ENCODE measurements at places on chromosomes 11 and 22.

- DNase-seq = no peak
Observed at GRCh38 chr11:82978422-82979099, 77.0 kb downstream of the DDIAS start.

DNA sequence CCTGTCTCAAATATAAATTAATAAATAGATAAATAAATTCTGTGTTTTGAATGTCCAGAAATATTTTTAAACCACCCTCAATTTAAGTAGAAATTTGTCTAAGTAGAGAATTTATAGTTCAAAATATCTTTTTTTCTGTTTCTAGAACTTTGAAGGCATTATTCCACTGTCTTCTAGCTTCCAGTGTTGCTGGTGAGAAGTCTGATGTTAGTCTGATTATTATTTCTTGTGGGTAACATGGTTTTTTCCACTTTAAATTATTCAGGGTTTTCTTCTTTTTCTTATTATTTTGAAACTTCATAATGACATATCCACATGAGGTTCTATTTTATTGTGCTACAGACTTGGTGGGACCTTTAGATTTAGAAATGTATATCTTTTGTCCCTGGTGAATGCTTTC is 46.4 kb upstream of the HEPHL1 start:
- DNase-seq = no peak

GRCh38 chr11:62124186-62125113 is 639 bp downstream of the INCENP start:
- DNase-seq = no peak

DNA sequence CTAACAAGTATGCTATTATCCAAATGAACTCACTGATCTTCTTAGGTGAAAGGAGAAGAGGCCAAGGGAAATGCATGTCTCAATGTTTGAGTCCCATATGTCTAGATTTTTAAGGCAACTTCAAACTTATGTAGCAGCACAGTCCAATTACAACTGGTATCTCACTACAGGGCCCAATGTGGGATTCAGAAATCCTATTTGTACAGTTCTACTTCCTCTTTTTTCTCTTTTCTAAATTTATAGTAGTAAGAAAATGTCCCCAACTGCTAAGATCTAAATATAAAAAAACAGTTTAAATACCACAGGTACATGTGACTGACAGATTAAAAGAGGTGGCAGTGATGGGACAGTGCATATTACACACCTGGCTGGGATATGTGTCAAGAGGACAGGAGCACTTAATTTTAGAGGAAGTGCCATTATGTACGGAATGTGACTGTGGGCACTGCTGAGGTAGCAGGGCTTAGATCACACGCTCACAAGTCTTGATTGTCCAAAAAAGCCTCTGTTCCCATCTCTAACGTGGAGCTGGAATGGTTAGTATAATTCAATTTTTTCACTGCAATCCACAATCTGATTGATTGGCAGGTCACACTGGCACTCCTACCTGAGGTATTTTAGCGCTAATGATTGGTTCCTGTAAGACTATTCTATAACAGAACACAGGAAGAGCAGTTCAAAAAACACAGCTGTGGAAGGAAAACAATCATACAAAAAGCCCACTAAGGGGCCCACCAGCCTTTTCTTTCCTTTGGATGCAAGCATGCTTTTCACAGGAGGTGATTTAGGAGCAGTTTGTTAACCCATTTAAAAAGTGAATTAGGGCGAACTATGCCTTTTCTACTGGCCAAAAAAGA is 34.6 kb downstream of the APOL5 start:
- no peak for DNase-seq

GRCh38 chr11:64007629-64008282 is 21.5 kb downstream of the OTUB1 start:
- no peak for DNase-seq

GRCh38 chr22:23862103-23862502 is 4.4 kb downstream of the SLC2A11 start:
- DNase-seq = no peak

- DNase-seq = no peak
Observed at GRCh38 chr11:19810852-19811251, 98.2 kb downstream of the NAV2 start.

GRCh38 chr11:16806791-16807190 is 68.3 kb downstream of the C11orf58 start:
- no peak for DNase-seq

GRCh38 chr11:3115321-3115720 is 49.8 kb downstream of the OSBPL5 start:
- DNase-seq = no peak

DNA sequence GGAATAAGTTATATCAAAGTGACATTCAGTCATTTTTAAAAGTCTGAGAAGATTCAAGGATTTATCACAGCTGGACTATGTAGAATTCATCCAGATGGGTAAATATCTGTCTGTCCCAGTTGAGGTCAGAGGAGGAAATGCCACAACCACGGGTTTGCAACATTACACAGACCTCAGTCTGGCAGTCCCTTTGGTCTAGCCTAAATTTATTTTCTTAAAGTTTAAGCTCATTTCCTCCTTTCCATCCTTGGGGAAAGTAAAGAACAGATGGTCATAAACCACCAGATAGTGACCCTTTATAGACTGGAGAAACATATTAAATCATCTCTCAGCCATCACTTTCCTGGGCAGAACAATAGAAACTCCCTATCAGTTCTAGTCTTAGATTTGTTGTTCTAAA is 238.4 kb upstream of the DDI1 start:
- DNase-seq = no peak

DNA sequence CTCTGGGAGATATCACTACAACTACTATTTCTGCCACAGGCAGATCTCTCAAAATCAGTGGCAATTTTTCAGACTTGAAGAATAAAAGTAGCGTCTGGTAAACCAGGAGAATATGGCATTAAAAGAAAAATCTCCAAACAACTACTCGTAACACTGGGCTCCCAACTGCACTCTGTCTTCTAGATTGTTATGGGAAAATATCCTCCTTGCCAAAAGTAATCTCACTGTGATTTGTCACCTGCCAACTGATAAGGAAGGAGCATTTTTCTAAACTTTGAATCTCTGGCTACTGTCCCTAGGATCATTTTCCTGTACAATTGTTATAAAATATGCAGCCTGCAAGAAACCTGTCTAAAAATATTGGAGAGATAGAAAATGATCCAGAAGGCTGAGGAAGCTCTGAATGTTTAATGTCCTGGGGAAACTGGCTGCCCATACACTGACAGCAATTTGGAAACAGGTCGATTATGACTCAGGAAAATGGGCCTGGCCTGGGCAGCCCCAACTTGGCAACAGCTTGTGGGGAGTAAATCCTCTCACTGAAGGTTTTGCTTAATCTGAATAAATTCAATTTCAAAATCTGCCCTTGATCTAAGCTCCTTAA is 90.5 kb upstream of the DBX1 start:
- DNase-seq = no peak

GRCh38 chr11:37689951-37690350 is 1091.9 kb upstream of the RAG2 start:
- no peak for DNase-seq

DNA sequence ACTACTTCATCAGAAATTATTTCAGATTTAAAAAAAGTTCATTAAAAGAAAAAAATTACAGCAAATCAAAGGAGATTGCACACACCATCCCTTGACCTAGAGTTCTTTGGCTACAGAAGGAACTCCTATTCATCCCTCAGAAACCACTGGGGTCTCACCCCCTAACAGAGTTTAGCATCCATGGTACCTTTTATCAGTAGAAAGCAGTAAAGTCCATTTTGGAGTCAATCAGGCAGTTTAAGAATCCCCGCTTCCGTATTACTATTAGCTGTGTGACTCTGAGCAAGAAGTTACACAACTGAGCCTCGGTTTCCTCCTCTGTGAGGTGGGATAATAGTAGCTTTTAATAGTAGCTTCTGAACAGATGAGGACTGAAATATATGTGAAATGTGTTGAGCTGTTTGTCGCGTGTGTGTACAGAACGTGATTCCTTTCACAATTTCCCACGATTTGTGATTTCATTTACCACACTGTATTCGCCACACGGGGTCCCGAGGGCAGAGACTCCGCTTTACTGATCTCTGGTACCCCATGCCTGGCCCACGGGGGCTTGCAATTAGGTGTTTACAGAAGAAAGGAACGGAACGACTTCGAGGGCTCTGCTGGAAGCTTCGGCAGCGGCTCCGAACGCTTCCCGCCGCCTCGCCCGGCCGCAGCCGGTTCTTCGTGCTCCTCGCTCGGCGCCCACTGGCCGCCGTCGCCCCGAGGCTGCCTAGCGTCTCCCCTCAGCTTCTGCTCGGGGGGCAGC is 72.5 kb upstream of the ZBED5 start:
- no peak for DNase-seq

- DNase-seq = no peak
Observed at GRCh38 chr11:4916581-4916980, 2.6 kb downstream of the OR51G2 start.

GRCh38 chr22:38098410-38099249 is 11.9 kb downstream of the BAIAP2L2 start:
- no peak for DNase-seq

GRCh38 chr11:45379162-45379863 is 93.2 kb upstream of the SYT13 start:
- no peak for DNase-seq

- no peak for DNase-seq
Observed at GRCh38 chr22:20238901-20239675, 29.0 kb downstream of the RTN4R start.

DNA sequence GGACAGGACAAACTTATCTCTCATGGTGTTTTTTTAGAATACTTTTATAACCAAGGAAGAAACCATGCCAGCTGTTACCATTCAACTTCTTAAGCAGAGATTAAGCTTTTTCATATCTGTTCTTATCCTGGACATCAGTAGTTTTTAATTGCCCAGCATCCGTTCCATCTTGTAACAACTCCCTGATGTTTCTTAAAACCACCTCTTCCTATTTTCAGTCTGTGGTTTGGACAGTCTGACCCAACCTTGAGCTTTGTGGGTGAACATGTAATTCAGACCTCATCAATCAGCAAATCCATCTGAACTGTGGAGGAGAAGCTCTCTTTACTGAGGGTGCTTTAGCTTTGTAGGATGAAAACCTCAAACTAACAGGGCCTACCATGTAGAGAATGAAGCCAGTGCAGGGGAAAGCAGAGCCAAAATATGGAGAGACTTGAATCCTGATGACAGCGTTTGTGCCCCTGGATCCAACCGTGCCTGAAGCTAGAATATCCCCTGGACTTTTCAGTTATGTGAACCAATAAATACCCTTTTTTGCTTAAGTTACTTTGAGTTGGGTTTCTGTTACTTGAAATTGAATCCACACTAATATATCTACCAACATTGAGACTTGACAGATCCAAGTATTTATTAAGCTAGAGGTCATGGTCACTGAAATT is 9.4 kb downstream of the TUG1 start:
- no peak for DNase-seq

GRCh38 chr22:21633481-21633880 is 921 bp downstream of the CCDC116 start:
- no peak for DNase-seq

DNA sequence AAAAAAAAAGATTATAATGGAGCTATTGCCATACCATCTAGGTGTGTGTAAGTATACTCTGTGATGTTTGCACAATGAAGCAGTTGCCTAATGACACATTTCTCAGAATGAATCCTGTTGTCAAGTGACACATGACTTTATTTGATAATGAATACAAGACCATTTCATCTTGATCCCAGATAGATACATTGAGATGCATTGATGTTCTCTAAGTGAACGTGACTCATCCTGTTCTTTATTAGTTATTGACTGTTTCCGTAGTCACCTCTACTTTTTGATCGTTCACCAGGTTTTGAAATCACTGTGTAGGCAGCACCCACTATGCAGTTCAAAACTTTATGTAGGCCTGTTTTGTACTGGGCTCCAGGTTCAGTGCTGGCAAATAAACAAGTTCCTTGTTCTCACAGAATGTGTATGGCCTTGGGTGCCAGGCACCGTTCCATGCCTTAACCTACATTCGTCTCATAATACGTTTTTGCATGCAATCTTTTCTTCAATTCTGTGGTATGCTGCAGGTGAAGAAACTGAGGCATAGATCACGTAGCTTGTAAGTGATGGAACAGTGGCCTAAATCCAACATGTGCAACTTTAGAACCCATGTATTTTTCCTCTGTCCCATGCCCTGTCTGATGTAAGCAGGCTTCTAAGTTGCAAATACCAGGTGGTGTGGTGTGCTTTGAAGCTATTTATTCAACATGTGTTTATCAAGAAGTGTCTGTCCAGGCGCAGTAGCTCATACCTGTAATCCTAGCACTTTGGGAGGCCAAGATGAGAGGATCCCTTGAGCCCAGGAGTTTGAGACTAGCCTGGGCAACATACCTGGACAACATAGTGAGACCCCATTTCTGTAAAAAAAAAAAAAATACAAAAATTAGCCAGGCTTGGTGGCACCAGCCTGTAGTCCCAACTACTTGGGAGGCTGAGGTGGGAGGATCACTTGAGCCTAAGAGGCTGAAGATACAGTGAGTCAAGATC is 10.4 kb downstream of the SREBF2 start:
- no peak for DNase-seq

DNA sequence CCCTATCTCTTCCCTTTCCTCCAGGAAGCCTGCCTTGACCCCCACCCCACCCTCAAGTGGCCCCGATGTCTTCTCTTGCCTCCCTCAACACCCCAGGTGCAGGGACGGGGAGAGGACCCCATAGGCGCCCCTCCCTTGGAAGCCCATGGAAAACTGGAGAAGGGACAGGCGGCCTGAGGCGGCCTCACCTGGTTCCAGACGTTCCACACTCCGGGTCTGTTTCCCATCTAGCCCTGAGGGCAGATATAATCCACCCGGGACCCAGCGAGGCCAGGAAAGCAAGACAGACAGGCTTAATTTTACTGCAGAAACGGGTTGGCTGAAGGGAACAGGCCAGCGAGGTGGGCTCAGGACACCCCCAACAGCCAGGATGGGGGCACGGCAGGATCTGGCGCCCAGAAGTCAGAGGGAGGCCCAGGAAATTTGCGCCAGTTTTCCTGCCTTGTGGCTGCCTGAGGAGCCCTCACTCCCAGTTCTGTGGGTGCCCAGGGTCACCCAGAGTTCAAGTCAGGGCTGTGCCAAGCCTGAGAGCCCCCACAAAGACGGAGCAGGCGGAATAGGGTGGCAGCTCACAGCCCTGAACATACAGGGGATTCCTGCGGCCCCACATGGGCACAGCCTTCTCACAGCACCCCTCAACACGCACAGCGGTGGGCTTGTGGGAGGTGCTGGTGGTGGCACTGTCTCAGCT is 3.0 kb upstream of the SIGIRR start:
- DNase-seq = no peak

DNA sequence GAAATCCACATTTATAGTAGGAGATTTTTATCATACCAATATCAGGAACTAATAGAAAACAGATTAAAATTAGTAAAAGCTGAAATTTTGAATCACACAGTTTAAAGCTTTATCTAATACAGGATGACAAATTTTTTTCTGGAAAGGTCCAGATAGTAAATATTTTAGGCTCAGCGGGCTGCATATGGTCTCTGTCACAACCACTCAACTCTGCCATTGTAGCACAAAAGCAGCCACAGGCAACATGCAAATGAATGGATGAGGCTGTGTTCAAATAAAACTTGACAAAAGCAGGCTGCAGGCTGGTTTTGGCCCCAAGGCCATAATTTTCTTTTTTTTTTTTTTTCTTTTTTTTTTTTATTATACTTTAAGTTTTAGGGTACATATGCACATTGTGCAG is 108.2 kb upstream of the CCDC90B start:
- no peak for DNase-seq

All from breast epithelium (tissue), 4 donors.